Activated naive CD4-positive, alpha-beta T cell treated with anti-CD3 and anti-CD28 coated beads, Interleukin-2, amount 50 U/mL, for 16 hours (primary cell): ENCODE measurements at places on chromosomes 4 and X.

DNA sequence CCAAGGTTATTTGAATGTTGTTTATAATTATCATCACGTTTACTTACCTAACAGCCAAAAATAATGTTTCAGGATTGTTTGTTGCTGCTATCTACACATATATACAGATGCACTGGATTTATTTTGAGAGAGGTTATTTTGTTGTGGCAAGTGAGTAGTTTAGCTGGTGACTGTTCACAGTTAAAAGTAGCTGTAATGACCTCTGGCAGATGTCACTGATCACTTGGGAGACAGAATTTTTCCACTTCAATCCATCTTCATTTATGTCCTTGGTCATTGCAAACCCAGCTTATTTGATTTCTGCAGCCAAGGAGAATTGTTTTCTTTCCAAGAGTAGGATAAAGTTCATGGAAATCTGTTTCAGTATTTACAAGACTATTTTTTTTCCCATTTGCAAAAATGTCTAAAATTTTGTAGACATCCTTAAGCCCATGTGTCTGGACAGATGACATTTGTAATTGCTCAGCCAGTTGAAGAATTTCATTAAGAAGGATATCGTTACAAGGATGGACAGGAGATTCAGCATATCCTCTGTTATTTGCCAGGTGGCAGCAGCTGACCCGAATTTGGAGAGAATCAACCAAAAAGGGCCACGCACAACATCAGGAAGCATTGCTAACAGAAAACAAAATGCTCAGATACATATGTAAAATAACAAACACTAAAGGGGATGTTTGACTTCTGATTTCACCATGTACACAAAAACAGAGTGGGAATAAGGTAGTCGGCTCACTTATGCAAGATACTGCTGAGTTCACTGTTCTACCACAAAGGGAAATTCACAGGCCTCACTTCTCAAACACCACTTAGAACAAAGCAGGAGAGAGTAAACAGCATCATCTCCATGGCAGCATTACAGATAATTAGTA, 64.5 kb downstream of the GPRIN3 start:
- DNase-seq = no peak

DNA sequence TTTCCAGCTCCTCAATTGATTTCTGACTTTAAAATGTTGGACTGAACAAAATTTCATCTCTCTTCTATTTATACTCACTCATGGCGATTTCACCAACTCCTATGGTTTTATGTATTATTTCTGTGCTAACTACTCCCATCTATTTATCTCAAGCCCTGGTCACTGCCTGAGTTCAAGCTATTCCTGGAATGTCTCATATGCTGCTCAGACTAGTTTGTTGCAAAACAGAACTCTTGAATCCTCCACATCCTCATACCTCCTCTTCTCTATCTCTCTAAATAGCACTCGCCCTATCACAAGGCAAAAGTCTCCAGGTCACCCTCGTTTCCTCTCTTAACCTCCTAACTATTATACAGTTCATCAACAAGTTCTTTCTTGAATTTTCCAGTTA, 19.0 kb upstream of the DDX60 start:
- no peak for DNase-seq

DNA sequence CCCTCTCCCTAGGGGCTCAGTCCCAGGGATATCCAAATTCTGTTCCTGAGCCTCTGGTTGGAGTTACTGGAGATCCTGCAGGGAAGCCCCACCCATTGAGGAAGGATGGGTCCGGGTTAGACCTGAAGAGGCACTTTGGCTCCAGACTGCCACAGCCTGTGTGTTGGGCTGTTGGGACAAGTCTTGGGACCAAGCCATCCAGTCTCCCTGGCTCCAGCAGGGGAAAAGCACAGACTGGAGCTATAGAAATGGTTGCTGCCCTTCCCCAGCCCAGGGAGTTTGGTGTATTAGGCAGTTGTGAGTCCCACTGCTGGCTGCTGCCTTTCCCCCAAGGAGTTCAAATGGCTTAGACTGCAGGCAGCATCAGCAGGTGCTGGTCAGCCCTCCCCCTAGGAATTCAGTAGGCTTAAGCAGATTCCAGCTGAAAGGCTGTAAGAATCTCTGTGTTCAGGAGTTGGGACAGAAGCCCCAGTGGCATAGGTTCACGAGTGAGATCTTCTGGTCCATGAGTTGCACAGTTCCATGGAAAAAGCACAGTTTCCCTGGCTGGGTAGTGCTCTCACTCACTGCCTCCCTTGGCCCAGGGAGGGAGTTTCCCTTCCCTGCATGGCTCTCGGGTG, 344.0 kb upstream of the EPHA5 start:
- DNase-seq = no peak

- DNase-seq = peak; percentile 66
Observed at GRCh38 chr4:972651-973424, 531 bp downstream of the DGKQ start.

GRCh38 chr4:7721984-7722551, 217.6 kb downstream of the AFAP1 start:
- DNase-seq = no peak
